Fibroblast of upper back skin (primary cell): ENCODE measurements at places on chromosomes 7 and 10.

DNA sequence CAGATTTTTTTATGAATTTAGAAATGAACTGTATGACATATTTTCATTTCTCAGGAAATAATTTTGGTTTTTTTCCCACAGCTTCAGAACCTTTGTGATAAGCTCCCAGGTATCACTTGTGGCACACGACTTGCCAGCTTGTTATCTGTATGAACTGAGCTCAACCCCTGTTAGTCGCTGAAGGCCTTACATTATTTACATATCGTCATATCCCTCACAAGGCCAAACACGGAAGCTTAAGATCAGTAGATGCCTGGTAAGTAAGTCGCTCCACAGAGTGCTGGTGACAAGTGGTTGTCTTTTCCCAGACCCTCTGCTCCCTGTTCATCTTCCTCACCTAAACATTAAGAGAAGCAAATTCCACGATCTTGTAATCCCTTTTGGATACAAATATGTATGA is 55.2 kb downstream of the RAPGEF5 start:
- DNase-seq = no peak

- DNase-seq = peak; percentile 56
Observed at GRCh38 chr10:47438857-47439474, 44.9 kb downstream of the ANXA8 start.

- DNase-seq = no peak
Observed at GRCh38 chr7:154841731-154842331, 161.1 kb downstream of the PAXIP1 start.

DNA sequence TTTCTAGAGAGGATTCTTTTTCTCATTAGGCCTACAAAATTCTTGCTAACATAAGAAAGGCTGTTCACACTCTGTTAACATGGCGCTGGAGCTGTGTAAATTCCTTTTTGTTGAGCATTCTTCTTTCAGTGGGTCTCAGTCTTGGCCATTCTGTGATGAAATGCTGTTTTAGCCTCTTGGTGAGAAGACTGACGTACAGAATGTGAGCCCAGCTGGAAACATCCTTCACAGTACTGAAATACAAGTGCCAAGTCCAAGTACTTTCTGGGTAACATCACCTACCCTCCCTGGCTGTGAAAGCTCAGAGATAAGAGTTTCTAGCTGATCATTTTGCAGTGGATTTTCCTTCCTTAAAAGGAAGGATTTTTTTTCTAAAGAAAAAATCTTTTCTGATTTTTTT is 231.8 kb downstream of the AHR start:
- DNase-seq = peak; percentile 84

- DNase-seq = no peak
Observed at GRCh38 chr7:122515404-122515803, 183.5 kb downstream of the RNF133 start.

DNA sequence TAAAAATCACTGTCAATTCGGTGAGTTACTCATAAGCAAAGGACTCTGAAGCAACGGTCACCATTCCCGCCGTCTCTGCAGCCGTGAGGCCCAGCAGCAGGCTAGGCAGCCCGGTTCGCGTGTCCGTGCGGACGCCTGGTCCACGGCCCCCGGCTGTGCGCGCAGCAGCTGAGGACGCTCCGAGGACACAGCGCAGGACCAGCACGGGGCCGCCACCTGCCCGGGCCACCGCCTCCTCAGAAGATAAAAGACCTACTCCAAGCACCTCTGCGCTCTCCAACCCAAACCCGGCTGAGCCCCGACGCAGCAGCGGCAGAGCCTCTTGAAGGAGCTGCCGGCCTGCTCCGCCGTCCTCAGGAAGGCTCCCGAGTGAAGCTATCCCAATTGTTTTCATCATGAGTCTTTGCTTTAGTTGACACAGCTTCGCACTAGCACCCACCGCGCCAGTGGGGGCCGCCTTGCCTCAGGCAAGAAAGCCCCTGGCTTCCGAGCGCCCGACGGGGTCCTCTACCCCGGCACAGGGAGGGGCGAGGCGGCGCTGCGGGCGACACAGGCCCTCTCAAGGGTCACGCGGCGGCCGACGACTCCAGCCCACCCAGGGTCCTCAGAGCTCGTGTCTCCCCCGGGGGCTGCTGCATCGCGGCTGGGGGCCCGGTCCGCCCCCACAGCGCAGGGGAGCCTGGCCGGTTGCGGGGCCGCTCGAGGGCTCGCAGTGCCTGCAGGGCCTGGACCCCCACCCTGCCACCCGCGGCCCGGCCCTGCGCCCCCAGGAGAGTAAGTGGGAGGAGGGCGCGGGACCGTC is 16.9 kb upstream of the GPR146 start:
- peak; percentile 16 for DNase-seq

DNA sequence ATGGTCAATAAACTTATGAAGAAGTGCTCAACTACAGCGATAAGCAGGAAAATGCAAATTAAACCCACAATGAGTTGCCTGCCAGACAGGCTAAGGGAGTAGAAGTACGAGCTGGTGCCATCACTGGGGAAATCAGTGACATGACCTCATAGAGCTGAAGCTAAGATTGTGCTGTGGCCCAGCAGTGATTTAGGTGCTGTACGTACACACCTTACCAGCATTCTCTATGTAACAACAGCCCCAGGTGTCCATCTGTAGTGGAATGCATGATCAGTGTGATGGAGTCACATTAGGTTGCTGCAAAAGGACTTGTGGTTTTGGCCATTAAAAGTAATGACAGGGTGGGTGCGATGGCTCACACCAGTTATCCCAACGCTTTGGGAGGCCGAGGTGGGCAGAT is 5.7 kb upstream of the TECPR1 start:
- no peak for DNase-seq

DNA sequence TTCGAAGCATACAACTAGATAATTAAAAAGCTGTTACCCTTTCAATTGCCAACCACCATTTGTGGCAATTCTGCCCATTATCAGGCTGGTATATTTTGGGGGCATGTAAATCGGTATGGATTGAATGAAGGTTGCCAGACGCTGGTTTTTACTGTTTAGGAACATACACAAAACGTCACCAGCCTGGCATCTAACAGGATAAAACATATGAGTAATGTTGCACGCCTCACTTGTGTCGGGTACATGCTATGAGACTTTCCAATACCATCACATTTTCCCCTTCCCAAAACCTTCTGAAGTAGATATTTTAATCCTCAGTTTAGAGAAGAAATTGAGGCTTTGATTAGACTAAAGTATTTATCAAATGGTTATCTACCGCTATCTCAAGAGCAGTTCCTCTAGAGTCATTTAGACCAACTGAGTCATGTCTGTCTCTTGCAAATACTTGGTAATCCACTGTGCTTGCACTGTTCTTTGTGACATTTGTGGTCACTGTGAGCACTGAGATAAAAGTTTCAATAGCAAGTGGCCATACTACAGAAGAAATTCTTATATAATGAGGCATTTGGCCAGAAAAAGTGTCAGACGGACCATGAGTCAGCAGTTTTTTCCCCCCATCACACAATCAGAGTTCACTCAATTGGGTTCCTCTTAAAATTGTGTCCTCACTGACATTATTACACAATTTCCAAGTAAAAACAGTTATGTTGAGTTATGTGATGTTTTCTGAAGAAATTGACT is 498.7 kb downstream of the NXPH1 start:
- no peak for DNase-seq

- DNase-seq = no peak
Observed at GRCh38 chr10:32095116-32095733, 39.0 kb upstream of the KIF5B start.

DNA sequence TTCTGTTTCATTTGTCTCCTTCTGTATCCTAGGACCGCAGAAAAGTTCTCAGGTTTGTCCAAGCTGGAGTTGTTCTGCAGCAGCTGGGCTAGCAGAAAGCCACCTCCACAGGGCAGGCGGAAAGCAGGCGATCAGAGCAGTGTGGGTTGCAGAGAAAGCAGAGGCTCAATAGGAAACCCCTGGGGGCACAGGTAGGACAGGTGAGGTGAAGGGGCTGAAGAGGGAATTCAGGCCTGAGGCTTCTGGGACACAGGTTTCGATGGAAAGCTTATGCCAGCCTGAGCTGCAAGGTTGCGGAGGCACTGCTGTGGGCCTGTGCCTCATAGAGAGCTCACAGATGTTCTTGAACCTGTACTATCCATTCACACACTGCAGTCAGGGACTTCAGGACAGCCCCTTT is 194.9 kb upstream of the TPK1 start:
- no peak for DNase-seq

GRCh38 chr10:26628395-26628794 is 69.1 kb upstream of the PDSS1 start:
- DNase-seq = no peak

- DNase-seq = no peak
Observed at GRCh38 chr7:125555916-125556315, 626.3 kb upstream of the POT1 start.
